ENCODE measurements at places on chromosomes 7 and 10.
A peak's percentile ranks its signal among the peaks of the same experiment; 100 is the strongest.

DNA sequence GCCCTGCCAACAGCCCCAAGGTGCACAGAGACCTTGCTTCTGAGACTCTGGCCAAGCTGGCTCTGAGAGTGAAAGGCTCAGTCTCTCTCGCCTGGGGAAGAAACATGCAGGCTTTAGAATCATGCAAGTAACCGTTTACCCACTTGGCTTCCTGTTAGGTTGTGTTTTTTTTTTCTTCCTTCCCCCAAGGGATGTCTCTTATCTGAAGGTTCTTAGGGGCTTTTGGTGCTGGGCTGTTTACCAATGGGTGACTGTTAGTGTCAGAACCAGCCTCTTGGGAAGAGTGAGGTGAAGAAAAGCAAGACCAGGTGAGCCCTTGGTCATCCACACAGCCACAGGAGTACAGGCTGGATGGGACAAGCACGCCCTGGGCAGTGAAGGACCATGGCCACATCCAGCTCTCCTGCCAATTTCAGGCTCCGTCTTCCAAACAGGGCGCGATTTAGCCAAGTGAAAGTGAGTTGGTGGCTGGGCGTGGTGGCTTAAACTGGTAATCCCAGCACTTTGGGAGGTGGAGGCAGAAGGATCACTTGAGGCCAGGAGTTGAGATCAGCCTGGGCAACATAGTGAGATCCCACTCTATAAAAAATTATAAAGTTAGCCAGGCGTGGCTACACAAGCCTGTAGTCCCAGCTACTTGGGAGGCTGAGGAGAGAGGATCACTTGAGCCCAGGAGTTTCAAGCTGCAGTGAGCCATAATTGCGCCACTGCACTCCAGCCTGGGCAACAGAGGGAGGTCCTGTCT lies 76.3 kb upstream of the CUX1 start:
- no peak for DNase-seq

DNA sequence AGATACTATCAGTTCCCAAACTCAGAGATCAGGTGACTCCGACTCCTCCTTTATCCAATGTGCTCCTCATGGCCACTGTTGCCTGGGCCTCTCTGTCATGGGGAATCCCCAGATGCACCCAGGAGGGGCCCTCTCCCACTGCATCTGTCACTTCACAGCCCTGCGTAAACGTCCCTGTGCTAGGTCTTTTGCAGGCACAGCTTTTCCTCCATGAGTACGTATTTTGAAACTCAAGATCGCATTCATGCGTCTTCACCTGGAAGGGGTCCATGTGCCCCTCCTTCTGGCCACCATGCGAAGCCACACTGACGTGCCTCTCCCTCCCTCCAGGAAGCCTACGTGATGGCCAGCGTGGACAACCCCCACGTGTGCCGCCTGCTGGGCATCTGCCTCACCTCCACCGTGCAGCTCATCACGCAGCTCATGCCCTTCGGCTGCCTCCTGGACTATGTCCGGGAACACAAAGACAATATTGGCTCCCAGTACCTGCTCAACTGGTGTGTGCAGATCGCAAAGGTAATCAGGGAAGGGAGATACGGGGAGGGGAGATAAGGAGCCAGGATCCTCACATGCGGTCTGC lies 162.2 kb downstream of the EGFR start:
- no peak for DNase-seq

- no peak for DNase-seq
Observed at GRCh38 chr10:74963549-74963948, 137.1 kb downstream of the KAT6B start.

DNA sequence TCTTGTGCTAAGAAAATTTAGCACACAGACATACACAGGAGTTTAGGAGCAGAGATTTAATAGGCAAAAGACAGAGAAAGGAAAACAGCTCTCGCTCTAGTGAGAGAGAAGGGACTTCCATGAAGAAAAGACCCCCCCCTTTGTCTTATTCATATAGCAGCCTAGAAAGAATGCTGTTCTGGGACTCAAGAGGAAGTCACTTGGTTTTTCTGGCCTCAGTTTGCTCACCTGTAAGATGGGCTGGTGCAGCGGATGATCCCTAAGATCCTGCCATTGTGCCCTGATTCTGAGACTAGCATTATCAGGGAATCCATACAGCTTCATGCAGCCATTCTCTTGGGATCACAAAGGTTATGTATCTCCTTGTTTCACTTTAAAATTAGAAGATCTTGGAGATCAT lies 42.7 kb downstream of the LYZL2 start:
- DNase-seq: no peak

GRCh38 chr10:69885379-69886013 lies 83.8 kb downstream of the COL13A1 start:
- DNase-seq: peak; percentile 52

DNA sequence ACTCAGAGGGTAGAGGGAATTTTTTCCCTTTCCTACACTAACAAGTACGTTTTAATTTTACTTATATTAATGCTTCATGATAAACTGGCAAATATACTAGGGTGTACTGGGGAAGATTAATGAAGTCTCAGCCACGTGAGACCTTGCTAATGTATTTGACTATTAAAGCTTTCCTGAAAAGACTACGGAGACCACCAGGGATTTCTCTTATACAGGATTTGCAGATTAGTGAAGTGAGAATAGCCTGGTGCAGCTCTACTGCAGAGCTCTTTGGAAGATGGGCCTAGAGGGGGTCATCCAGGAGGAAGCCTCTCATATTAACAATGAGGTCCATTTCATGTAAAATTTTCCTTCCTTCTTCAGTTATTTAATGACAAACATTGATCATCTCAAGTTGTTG lies 379.0 kb downstream of the SORCS1 start:
- DNase-seq: no peak

- DNase-seq: no peak
Observed at GRCh38 chr7:99029466-99030435, 114.2 kb downstream of the SMURF1 start.

DNA sequence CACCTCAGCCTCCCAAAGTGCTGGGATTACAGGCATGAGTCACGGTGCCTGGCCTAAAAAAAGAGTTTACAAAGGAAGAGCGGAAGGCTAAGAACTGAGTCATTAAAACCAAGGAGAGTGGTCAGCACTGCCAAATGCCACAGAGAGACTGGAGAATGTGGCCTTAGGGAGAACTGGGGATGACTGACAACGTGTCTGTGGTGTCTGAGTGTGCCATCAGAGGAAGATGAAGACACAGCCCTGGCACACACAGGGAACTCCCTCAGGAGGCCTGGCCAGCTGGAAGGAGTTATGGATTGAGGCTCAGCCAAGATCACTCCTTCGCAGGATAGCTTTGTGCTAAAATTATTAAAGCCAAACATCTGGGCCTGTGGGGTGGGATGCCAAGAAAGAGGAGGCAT lies 3.9 kb upstream of the INA start:
- peak; percentile 94 for DNase-seq

- peak; percentile 64 for DNase-seq
Observed at GRCh38 chr7:25389489-25390106, 161.3 kb upstream of the NPVF start.

- no peak for DNase-seq
Observed at GRCh38 chr10:85778074-85778473, 588.5 kb downstream of the GRID1 start.

GRCh38 chr10:125344573-125345171 lies 184.3 kb upstream of the CTBP2 start:
- DNase-seq: no peak

- DNase-seq: no peak
Observed at GRCh38 chr7:142298627-142299026, 40.8 kb upstream of the PRSS58 start.

DNA sequence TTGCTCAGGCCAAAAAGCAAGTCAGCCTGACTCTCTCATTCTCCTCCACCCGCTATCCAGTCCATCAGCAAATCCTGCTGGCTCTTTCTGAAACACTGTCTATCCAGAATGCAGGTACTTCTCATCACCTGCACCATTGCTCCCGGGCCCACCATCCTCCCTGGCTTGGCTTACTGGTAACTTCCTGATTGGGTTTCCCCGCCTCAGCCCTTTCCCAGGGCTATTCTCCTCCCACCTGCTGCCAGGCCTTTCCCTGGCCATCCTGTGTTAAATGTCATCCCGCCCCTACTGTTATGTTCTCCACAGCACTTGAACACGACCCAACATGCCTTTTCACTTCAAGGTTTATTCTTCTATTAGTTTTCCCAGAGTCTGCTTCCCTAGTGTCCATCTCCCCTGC lies 124.0 kb downstream of the CNNM2 start:
- DNase-seq: no peak

DNA sequence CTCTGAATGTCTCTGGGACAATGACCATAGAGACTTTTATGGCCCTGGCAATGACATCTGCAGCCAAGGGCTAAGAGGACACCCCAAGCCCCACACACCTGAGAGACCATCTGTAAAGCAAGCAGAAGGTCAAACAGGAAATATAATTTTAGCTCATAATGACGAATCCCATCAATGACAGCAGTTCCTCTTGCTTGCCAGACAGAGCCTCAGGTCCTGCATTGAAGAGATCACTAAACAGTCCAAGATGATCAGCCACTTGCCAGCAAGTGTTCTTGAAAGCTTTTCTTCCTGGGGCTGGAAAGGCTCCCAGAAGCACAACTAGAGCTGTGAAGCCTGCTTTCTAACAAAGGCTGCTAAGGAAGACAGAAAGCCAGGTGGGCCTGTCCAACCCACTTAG lies 993.7 kb upstream of the AUTS2 start:
- DNase-seq: no peak

DNA sequence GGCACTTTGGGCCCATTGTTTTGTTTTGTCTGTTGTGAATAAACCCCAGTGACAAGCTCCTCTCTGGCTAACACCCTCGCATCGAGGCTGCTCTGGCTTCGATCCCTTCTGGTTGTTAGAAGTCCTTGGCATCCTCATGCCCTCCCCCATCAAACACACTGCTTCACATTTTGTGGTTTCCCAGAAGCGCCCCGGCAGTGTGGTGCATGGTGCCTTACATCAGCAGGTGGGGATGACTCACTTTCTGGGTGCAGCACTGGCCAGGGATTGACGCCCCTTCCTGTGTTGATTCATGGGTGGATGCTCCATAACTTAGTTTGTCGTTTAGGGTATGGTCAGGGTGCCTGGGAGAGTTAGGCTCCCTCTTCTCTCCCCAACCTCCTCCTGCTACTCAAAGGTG lies 51.4 kb downstream of the PLPP4 start:
- peak; percentile 62 for DNase-seq

DNA sequence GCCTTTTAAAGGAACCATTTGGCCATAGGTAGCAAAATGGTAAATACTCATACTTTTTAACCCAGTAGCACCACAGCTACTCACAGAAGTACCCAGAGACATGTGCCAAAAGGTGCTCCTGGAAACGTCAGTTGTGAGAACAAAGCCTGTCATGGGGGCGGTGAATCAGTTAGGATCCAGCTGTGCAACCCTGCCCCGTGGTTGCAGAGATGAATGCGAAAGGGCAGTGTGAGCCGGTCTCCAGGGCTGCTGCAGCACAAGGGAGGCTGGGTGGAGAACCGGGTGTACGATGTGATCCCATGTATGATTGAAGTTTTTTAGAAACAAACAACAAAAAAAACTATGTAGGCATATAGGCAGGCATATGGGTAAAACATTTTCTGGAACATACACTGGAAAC lies 1.3 kb upstream of the LRRC18 start:
- DNase-seq: no peak

GRCh38 chr10:102120991-102121738 lies 997 bp upstream of the LDB1 start:
- peak; percentile 78 for DNase-seq

DNA sequence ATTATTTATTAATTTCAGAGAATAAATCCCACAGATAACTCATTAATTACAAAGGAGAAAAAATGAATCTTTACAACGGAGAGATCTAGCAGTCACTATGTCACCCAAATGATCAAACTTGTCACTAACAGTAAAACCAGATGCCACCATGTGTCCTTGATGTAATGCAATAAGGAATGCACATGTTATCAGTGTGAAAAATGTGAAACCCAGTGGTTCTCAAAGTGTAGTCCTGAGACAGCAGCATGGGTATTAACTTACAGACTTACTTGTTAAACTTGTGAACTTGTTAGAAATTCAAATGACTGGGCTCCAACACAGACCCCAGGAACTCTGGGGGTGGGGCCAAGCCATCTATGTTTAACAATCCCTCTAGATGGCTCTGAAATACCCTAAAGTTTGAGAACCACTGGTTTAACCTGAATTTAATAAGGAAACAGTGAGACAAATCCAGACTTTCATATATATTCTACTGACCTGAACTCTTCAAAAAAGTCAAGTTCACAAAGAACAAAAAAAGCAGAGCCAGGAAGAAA lies 77.4 kb downstream of the RNLS start:
- no peak for DNase-seq

- DNase-seq: no peak
Observed at GRCh38 chr7:102081244-102081627, 205.4 kb upstream of the SH2B2 start.

- DNase-seq: no peak
Observed at GRCh38 chr10:133476641-133476990, 22.9 kb downstream of the SCART1 start.

DNA sequence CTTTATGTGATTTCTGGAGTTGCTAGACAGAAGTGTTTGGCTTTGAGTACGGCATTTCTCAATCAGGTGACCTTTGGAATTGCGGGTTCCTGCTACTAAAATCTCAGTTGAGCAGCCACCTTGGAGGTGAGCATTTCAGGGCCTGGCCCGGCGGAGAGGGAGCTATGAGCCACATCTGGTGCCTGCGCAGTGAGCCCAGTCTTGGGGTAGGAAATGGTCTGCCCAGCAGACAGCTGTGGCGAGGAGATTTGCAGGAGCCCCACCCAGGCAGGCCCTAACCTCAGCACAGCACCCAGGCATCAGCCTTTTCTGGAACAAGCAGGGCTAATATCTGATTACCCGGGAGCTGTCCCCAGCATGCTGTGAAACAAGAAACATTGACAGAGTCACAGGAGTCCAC lies 547.9 kb upstream of the FOXK1 start:
- no peak for DNase-seq

DNA sequence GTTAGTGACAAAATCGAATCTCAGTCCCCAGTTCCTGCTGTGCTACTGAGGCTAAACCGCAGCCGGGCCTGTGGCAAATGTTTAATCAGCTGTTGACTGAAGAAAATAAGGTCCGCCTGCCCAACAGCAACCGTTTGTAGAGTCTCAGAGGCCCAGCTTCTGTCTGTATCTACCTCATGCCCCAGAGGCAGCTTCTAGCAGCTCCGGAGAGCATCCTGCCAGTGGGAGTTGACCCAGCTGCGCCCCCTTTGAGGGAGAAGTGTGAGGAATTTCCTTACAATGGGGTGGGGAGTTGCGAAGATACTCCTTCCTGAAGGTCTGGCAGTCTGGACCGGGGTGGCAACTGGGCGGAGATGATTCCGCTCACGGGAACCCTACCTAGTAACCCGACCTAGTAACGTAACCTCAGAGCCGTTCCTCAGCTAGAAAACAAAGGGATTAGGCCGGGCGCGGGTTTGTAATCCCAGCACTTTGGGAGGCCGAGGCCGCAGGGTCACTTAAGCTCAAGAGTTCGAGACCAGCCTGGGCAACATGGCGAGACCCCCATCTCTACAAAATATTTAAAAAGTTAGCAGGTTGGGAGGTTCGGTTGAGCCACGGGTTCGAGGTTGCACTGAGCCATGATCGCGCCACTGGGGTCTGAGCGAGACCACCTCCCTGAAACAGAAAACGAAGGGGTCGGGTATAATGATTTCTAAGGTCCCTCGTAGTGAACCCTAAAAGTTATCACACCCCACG lies 846 bp upstream of the ZNF775 start:
- DNase-seq: peak; percentile 66

GRCh38 chr10:997266-998022 lies 9.2 kb downstream of the GTPBP4 start:
- DNase-seq: no peak

Data from GM03348 (cell line).